GM18507 (cell line): ENCODE measurements at places on chromosomes 16 and 17.

GRCh38 chr16:1414532-1415260 lies at the start of gene UNKL:
Gene UNKL (minus strand): TSS chr16:1414704. CDS start chr16:1414691, 13 bp downstream.
- DNase-seq: peak; percentile 78

GRCh38 chr16:82748026-82748425 lies 121.3 kb downstream of the CDH13 start:
- no peak for DNase-seq

DNA sequence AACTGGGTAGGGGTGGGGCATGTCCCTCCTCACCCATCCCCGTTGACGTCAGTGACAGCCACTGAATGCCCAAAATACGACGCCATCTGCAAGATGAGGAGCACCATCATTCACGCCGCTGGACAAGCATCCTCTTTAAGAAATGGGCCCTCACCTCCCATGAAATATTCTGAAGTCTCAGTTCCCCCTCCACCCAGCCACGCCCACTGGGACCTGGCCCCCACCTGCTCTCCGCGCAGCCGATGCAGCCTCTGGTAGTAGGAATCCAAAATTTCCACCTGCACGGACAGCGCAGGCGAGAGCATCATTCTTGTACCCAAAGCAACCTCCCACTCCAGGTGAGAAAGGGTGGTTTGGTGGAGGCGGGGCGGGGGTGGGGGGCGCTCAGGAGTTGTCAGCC lies 5.6 kb downstream of the ITGA2B start:
- no peak for DNase-seq

GRCh38 chr16:8905795-8906591 lies 23.8 kb downstream of the LITAFD start:
- DNase-seq: no peak
